ENCODE measurements at places on chromosomes 3 and 15.

GRCh38 chr3:79047581-79047980, 720.2 kb downstream of the ROBO1 start:
- DNase-seq: no peak

GRCh38 chr3:157111518-157111917, 48.4 kb downstream of the CCNL1 start:
- no peak for DNase-seq

GRCh38 chr15:80012060-80012726, 41.2 kb upstream of the BCL2A1 start:
- no peak for DNase-seq

- DNase-seq: no peak
Measured at GRCh38 chr3:40911928-40912327, 287.4 kb upstream of the CTNNB1 start.

GRCh38 chr3:48652923-48653715, 9.6 kb downstream of the CELSR3 start:
- no peak for DNase-seq

- DNase-seq: no peak
Measured at GRCh38 chr3:46905661-46906451, 28.3 kb downstream of the PTH1R start.

- no peak for DNase-seq
Measured at GRCh38 chr15:29573197-29573838, 248.9 kb downstream of the TJP1 start.

GRCh38 chr3:119643528-119643927, 16.9 kb downstream of the POPDC2 start:
- no peak for DNase-seq

- DNase-seq: no peak
Measured at GRCh38 chr3:38281895-38282686, at the start of gene SLC22A14. TSS of gene SLC22A14 (plus strand) at chr3:38282294. CDS start at chr3:38306027, 23,733 bp downstream.

DNA sequence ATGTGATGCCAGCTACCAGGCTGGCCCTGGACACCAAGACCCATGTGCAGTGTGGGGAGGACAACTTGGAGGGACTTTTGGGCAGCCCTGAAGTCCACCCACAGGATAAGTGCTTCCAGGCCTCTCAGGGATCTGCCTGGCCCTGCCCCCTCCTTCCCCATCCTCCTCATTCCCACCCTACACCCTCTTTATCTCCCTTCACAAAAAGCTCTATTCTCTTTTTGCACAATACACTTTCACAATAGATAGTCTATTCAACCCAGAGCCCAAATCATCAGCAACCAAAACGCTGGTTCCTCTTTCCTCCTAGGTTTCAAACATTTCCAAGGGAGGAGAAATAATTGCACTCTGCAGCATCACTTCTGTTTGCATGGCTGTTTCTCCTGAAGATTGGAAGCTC, 7.8 kb upstream of the ZNF710 start:
- DNase-seq: no peak

- no peak for DNase-seq
Measured at GRCh38 chr3:139132976-139133375, 88.3 kb upstream of the PRR23C start.

- DNase-seq: no peak
Measured at GRCh38 chr3:18223571-18223970, 201.6 kb downstream of the SATB1 start.

DNA sequence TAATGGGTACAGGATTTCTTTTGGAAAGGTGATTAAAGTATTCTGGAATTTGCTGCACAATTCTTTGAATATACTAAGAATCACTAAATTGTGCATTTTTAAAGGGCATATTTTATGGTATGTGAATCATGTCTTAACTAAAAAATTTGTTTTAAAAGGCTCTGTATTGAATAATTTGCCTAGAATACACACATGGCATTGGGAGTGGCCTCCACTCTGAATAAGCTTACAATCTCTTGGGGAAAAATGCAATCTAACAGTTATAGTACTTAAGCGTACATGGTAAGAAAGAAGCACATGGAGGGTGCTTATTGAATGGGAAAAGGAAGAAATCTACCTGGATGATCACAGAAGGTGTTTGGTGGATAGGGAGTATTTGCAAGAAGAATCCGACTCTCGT, 385.1 kb downstream of the LPP start:
- no peak for DNase-seq

- no peak for DNase-seq
Measured at GRCh38 chr3:141012571-141012970, 38.6 kb upstream of the SPSB4 start.

GRCh38 chr3:150623945-150624344, 20.8 kb downstream of the SELENOT start:
- DNase-seq: no peak

DNA sequence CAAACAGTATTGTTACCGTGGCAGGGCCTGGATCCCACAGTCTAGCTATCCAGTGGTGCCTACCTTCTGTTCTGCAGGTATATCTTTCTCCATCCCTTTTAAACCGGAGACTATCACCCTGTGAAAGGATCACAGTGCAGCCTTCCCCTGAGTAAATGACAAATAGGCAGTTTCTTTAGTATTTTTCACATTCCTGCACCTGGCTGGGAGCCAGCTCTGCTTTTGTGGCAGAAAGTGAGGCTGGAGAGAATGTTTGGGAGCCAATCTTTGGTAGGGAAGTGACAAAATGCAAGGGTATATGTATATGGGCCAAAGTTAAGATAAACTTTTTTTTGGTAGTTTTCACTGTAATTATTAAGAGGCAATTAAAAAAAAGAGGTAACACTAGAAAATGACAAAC, 54.8 kb downstream of the ARHGEF26 start:
- DNase-seq: no peak

GRCh38 chr15:67685008-67685599, 140.2 kb upstream of the SKOR1 start:
- DNase-seq: no peak

- DNase-seq: no peak
Measured at GRCh38 chr3:12629560-12629959, 34.4 kb downstream of the RAF1 start.

GRCh38 chr15:24858737-24859601, 95.8 kb upstream of the SNRPN start:
- DNase-seq: no peak

DNA sequence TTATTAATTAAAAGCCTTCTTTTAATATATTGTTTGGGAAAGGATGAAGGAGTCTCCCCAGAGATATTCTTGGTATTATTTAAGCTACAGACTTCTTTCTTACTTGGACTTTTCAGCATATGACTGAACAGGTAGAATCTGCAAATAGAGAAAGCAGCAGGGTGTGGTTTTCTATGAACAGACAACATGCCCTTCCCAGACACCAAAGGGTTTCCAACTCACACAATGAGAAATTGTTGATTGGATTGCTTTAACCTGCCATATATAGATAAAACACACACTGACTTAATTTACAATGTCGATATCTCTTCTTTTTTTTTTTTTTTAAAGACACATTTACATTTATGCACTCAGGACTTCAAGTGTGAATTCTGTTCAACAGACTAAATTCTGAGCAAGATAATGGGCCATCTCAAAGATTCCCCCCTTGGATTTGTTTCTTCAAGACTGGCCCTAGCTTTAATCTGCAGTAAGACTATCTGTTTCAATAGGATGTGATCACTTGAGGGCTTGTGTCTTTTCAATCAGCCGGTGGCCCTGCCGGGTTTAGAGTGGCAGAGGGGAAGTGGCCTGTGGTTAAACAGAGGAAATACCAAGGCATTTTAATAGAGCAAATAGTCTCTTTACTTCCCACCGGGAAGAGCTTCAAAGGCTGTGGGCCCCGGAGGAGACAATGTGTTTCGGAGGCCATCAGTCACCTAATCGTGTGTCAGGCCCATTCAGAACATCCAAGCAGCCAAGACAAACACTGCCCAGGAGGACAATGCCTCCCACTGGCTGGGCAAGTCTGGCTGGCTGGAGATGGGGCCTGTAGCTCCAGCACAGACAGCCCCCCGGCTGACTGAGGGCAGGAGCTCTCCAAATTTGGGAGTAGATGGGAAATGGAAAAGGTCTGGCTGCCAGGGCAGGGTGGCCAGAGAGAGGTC, 6.1 kb downstream of the IL17RD start:
- DNase-seq: no peak

GRCh38 chr3:53690521-53690920, 155.7 kb downstream of the CHDH start:
- no peak for DNase-seq

DNA sequence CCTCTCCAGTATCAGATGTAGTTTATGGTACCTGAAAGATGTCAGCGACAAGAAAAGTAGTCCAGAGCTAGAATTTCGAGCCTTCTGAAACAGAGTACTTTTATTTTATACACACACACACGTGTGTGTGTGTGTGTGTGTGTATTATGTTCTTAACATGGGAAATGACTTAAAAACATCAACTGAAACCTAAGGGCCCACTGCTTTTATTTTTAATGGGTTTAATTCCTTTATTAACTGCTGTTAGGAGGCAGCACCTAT, 1.9 kb downstream of the TCF12 start:
- DNase-seq: no peak

DNA sequence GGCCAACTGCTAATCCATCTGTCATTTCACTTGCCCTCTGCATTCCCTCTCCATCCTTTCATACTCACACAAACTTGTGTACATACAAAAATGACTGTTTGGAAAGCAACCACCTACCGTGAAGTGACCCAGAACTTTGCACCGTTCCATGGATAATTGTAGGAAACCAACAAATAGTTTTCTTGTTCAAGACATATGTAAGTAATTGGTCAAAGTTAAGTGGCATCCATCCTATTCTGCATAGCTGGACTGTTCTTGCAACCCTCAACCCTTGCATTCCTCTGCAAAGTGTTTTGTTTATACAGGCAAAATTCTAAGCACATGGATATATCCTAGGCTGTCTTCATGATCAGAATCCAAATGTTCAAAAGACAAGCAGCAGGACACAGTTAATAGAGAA, 592.5 kb downstream of the MECOM start:
- no peak for DNase-seq

DNA sequence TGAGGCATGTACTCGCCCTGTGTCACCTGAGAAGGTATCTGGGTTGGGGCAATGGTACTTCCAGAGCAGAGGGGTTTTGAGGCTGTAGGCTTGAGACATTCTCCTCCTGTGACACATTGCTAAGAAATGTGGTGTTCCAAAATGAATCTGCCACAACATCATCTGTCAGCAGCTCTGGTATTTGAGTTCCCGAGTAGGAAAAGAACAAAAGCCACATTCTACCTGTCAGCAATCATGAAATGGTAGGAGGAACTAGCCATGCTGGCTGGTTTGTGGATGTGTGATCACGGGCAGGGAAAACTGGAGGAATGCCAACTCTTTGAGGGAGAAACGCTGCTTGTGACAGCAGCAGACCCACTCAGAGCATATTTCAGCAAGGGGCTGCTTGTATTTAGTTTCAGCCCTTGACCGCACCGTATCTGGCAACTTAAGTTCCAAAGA, 579.4 kb upstream of the TBL1XR1 start:
- DNase-seq: no peak

- no peak for DNase-seq
Measured at GRCh38 chr3:184448321-184449160, 68.7 kb downstream of the CHRD start.

DNA sequence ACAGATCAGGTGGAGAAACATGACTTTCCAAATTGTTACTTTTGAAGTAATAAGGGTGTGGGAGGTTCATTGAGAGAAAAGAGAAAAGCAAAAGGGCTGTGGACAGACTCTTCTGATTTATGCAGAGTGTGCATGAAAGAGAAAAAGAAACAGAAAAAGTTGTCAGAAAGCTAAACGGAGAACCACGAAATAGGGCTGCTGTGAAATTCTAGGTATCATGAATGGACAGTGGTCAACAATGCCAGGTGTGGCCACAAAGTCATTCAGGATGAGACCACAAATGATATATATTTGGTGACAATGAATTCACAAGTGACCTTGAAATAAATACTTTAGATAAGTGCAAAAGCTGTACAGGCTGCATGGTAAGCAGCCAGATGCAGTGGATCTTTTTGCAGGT, 170.1 kb downstream of the IL5RA start:
- no peak for DNase-seq

DNA sequence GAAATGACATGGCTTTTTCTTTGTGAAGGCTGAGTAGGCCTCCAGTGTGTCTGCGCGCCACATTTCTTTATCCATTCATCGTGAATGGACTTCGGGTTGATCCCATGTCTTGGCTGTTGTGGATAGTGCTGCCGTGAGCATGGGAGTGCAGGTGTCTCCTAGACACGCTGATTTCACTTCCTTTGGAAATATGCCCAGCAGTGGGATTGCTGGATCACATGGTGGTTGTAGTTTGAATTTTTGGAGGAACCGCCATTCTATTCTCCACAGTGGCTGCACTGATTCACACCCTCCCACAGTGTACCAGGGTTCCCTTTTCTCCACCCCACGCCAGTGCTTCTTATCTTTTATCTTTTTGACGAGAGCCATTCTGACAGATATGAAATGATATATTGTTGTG, 171.7 kb downstream of the NSMCE3 start:
- DNase-seq: no peak

GRCh38 chr3:46883054-46883829, 5.7 kb downstream of the PTH1R start:
- DNase-seq: no peak

DNA sequence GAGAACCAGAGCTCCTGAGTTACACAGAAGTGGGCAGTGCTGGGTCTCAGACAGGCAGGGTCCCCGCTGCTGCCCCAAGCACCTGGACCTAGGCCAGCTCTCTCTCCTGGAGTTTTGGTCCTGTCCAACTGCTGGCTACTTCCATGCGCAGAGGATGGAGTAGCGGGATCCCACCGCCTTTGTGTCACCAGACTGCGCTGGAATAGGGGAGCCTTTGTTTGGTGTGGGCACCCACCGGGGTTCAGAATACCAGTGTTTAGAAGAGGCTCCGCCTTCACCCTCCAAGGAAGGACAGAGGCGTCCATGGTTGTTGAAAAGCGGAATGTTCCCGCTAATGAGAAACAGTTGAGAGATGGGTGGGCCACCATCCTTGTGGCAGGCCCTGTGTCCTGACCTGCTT, 154.4 kb downstream of the DNAJB8 start:
- no peak for DNase-seq

DNA sequence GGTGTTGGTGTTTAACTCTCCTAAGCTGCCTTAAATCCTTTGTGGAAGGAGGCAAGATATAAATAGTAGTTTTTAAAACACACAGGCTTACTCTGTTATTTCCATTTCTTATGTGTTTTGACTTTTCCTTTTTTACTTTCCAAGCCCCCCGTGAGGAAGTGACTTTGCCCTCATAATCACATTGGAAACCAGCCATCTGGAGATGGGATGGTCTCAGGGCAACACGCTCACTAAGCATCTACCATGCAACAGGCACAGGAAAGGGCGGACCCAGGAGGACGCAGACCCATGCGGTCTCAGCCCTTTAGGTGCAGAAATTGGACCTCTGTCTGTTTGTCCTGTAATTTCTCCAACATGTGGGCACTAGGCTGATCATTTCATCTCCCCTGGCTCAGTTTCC, 115.7 kb downstream of the PDZRN3 start:
- no peak for DNase-seq

GRCh38 chr3:46239301-46239938, 2.8 kb upstream of the CCR3 start:
- no peak for DNase-seq

DNA sequence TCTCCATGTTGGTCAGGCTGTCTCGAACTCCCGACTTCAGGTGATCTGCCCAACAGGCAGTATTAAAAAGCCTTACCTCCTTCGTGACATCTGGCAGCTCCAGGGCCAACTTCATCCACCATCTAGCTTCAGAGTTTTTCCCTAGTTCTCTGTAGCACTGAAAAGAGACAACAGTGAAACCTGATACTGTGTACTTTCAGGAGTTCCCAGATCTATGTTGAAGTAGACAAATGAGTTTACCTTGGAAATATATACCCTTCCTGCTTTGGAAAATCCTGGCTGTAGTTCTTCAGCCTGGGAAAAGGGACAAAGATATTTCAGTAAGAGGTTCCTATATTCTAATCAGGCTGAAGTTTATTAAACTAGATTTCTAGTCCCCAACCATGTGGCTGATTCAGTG, 18.0 kb downstream of the RMDN3 start:
- no peak for DNase-seq

Data from stimulated activated CD8-positive, alpha-beta memory T cell treated with anti-CD3 and anti-CD28 coated beads, Interleukin-7, amount 100 ng/mL, for 1 hour (primary cell).